Upper lobe of right lung (tissue), 1 donor: ENCODE measurements at places on chromosomes 11 and 22. TPM values are rescaled to one million over a fixed set of nuclear protein-coding genes. Genes with fewer than 3 reads are reported as not detected.

ARL2 gene
- 84.4 TPM for total RNA-seq

BACE1 gene
- 28.9 TPM for total RNA-seq

SAA2 gene
- total RNA-seq, result 4.2 TPM

MB gene
- 2.2 TPM for total RNA-seq

- DNase-seq, result no peak
These were observed 30.6 kb downstream of the GDPD4 start for GRCh38 chr11:77270921-77271320.

GRCh38 chr11:13193613-13194012 lies 84.0 kb upstream of the BMAL1 start:
- no peak for DNase-seq

PGA5 gene
- total RNA-seq, result not detected

ZC3H7B gene
- total RNA-seq, result 70.3 TPM

JAM3 gene
- total RNA-seq, result 26.9 TPM

GRAMD1B gene
- total RNA-seq, result 4.8 TPM

OR52A1 gene
- not detected for total RNA-seq

- DNase-seq, result no peak
These were observed 9.7 kb upstream of the PAFAH1B2 start for GRCh38 chr11:117134431-117134830.

DNA sequence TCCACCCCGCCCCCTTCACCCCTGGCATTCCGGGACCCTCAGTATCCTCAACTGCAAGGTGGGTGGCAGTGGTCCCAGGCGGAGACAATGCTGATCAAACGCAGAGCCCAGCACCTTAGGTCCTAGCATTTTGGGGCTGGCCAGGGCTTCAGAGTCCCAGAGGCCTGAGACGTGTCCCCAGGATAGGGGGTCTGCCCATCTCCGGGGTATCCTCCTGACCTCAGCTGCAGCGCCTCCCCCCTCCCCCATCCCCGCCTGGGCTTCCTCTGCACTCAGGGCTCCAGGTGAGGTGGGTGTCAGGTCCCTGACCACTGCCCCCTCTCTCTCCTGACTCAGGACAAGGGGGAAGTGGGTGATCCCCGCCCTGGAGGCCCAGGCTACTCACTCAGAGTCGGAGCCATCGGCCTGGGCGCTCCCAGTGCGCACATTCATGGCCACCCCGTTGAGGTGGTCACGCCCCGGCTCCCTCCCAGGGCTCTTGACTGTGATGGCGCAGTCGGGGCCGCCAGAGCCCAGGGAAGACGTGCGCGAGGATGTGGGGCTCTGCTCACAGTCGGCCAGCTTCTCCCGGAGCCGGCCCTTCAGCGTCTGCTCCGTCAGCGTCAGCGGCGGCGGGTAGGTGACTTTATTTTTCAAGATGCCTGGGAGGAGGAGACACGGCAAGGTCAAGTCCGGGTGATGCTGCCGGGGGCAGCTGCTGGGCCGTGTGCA lies 28.3 kb downstream of the TRMU start:
- DNase-seq, result no peak

- DNase-seq, result no peak
These were observed 55.0 kb upstream of the ANO3 start for GRCh38 chr11:26276798-26277424.

ELMOD1 gene
- total RNA-seq, result 2.8 TPM

NLRP6 gene
- total RNA-seq, result 1.7 TPM

HSPB2 gene
- 9.2 TPM for total RNA-seq

OR52N1 gene
- total RNA-seq, result not detected

- no peak for DNase-seq
These were observed 55.4 kb downstream of the PLEKHA7 start for GRCh38 chr11:16958833-16959232.

SLC22A6 gene
- not detected for total RNA-seq

- DNase-seq, result no peak
These were observed 108.5 kb downstream of the TP53I11 start for GRCh38 chr11:44842220-44842619.

DNA sequence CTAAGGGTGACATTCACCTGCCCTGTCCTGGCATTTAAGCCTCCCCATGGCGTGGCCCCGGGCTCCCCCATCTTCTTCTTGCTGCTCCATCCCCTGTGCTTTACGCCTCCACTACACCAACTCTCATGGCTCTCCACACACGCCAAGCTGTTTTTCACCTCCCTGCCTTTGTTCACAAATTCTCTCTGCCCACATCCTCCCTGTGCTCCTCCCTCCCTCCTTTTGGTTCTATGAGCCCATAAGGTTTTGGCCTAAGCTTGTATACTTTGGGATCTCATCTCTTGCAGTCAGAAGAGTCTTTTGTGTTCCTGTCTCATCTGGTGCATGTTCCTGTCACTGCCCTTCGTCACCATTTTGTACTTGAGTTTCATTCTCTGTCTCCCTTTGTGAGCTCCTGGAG lies 4.6 kb upstream of the DNAL4 start:
- DNase-seq, result no peak

GRCh38 chr11:63629426-63629825 lies 15.2 kb upstream of the PLAAT3 start:
- no peak for DNase-seq

DNA sequence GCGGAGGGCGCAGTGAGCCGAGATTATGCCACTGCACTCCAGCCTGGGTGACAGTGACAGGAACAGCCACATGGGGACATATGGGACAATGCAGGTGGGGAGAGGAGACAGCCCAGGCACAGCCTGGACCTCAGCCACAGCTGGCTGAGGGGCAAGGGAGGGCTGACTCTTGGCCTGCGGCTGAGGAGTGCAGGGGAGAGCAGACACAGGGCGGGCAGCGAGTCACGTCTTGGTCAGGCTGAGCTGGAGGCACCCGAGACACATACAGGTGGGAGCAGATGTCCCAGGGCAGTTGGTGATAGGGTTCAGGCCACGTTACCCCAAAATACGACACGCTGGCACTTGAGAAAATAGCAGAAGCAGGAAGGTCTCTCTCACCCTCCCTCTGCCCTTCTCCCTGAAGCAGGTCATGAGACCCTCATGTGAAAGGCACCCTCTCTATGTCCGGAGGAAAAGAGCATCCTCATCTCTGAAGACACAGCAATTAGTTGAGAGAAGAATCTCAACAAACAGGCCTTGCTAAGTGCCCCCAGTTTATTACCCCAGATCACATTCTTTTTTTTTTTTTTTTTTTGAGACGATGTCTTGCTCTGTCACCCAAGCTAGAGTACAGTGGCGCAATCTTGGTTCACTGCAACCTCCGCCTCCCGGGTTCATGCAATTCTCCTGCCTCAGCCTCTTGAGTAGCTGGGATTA lies 10.5 kb downstream of the KIAA0930 start:
- no peak for DNase-seq

DNA sequence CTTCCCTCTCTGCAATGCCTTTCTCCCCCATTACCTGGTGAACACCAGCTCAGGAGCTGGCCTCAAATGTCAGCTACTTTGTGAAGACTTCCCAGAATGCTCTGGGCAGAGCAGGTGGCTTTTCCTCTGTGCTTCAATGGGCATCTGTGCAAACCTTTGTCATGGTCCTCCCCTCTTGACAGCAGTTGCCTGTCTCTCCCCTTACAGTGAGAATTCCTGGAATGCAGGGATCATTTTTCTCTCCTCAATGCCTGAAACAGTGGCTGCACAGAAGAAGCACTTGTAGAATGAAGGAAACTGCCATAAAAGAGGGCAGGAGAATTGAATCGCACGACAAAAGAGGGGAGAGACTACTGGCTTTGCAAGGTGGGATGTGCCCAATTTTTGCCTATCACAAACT lies 92.8 kb upstream of the NARS2 start:
- no peak for DNase-seq

GRCh38 chr11:27317751-27318150 lies 45.3 kb downstream of the CCDC34 start:
- no peak for DNase-seq

CASP5 gene
- total RNA-seq, result 1.9 TPM

- DNase-seq, result no peak
These were observed 7.7 kb upstream of the GLYATL1B start for GRCh38 chr11:59078435-59078834.
